ENCODE measurements at places on chromosomes 13 and 19. TPM values are rescaled to one million over a fixed set of nuclear protein-coding genes. Genes with fewer than 3 reads are reported as not detected.

Gene SIGLEC5
- total RNA-seq: not detected

Gene ZNF497
- total RNA-seq: 0.98 TPM

Gene ADAMTSL5
- 4.4 TPM for total RNA-seq

Gene B3GNT3
- total RNA-seq: 4.6 TPM

Gene PALM
- 17.8 TPM for total RNA-seq

Gene PTH2
- total RNA-seq: not detected

Gene ZNF491
- total RNA-seq: not detected

Gene TMIGD2
- not detected for total RNA-seq

Gene C13orf42
- not detected for total RNA-seq

Gene GIPC3
- total RNA-seq: 0.23 TPM

Gene ZNF283
- total RNA-seq: 4.3 TPM

Gene ZNF865
- total RNA-seq: 13.1 TPM

Gene ATP4B
- total RNA-seq: not detected
